ENCODE measurements at places on chromosomes 3 and 15.

GRCh38 chr3:101898752-101899169, 49.4 kb downstream of the NFKBIZ start:
- peak; percentile 74 for DNase-seq

GRCh38 chr3:151011427-151011826, 38.9 kb upstream of the CLRN1 start:
- no peak for DNase-seq

GRCh38 chr15:99932676-99933402, 199.6 kb upstream of the LYSMD4 start:
- no peak for DNase-seq

- no peak for DNase-seq
These were observed 245.4 kb downstream of the ULK4 start for GRCh38 chr3:41716471-41716870.

GRCh38 chr3:194257916-194258668, 93.0 kb downstream of the CPN2 start:
- no peak for DNase-seq

GRCh38 chr3:87101861-87102625, 111.1 kb upstream of the VGLL3 start:
- DNase-seq: no peak

DNA sequence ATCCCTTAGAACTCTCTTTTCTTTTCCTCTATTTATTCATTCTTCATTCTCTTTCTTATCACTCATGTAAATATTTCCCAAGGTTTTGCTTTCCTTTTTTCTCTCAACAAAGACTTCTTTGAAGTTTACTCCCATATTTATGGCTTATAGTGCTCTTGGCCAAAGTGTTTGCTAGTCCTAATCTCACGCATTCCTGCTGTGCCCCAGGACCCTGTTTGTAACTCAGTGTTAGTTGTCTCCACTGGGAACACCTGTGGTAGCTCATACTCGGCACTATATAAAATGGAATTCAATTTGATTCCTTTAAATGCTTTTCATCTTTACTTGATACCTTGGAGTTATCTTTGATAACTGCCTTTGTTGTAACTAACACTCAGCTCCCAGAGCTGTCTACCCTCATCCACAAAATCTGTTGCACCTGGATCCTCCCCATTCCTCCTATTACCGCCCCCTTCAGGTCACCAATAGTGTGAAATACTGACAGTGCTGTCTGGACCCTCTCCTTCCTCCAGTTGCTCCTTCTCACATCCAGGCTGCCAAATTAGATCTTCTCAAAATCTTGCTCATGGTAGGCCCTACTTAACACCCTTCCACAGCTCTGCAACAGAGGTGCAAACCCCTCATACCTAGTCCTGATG, 76.8 kb downstream of the TIGIT start:
- no peak for DNase-seq

- DNase-seq: no peak
These were observed 148.2 kb downstream of the CMSS1 start for GRCh38 chr3:99965681-99966408.

- DNase-seq: no peak
These were observed 328.0 kb upstream of the MANF start for GRCh38 chr3:51057121-51057520.

DNA sequence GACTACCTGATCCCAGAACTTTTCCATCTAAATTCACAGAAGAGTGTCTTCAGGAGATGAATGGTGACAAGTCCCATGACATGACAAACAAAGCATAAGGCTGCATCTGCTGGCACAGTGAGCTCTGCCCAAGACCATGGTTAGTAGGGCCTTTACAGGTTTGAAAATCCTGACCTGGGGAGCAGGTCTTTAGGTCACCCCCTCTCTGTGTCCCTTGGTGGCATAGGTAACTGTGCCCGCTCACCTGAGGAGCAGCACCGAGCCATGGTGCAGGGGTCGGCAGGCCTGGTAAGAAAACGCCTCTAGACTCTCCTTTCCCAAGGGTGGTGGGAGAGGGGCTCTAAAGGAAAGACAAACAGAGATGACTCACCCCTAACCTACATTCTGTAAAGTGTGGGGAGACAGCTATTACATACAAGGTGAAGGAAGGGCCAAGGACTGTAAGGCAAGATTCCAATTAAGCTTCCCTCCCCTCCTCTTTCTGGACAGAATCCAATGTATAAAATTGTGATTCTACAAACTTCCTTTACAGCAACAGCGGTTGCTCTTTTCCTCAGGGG, 74.0 kb downstream of the SATB1 start:
- no peak for DNase-seq

GRCh38 chr15:51856714-51857380, 27.4 kb downstream of the TMOD3 start:
- no peak for DNase-seq

GRCh38 chr3:24773798-24774197, 279.1 kb upstream of the THRB start:
- peak; percentile 10 for DNase-seq

GRCh38 chr15:63362196-63362595, 19.4 kb downstream of the CA12 start:
- DNase-seq: no peak

DNA sequence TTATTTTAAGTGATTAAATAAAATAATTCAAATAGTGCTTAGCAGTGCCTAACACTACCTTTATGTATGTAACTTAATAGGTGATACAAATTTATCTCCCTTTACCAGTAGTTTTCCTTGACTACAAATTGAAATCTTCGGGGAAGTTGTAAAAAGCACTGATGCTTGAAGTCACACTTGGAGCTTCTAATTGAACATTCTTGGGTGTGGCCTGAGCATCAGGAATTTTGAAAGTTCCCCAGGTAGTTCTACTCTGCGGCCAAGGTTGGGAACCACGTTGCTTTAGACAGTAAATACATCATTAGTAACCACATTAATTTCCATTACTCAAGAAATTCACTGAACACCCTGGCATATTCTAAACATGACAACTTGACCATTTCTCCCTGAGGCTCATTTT, 351.4 kb downstream of the CNTN6 start:
- no peak for DNase-seq

DNA sequence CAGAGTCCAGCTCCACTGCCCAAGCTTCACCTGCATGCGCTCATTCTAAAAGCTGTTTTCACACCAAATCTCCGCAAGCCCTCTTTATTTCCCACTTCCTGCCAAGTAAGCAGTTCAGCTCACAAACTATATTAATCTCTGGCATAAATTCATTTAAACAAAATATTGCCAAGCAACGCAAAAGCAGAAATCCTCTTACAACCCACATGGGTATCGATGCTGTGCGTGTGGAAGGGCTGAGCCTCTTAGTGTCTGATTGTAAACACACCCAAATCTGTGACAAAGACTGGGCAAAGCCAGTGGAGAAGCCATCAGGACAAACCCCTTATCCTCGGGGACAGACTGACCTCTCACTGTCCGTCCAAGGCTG, 124.3 kb upstream of the ATP2B2 start:
- no peak for DNase-seq

GRCh38 chr3:101780661-101781060, 1.6 kb downstream of the NXPE3 start:
- DNase-seq: no peak

DNA sequence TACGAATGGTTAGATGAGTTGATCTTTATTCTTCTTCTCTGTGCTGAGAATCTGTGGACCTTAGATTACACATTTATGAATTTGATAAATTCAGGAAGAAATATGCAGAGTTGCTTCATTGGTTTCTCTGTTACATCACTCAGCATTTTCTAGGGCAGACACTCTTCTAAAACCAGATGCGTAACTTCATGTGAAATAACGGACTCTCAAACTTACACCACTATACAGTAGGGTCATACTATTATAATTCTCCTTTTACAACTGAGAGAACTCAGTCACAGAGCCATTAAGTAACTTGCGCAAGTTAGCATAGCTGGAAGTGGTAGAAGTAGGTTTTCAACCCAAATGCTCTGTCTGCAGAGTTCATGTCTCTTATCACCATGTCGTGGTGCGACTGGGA, 5.7 kb downstream of the TMEM207 start:
- no peak for DNase-seq

- no peak for DNase-seq
These were observed 8.7 kb upstream of the PTX3 start for GRCh38 chr3:157427901-157428300.

DNA sequence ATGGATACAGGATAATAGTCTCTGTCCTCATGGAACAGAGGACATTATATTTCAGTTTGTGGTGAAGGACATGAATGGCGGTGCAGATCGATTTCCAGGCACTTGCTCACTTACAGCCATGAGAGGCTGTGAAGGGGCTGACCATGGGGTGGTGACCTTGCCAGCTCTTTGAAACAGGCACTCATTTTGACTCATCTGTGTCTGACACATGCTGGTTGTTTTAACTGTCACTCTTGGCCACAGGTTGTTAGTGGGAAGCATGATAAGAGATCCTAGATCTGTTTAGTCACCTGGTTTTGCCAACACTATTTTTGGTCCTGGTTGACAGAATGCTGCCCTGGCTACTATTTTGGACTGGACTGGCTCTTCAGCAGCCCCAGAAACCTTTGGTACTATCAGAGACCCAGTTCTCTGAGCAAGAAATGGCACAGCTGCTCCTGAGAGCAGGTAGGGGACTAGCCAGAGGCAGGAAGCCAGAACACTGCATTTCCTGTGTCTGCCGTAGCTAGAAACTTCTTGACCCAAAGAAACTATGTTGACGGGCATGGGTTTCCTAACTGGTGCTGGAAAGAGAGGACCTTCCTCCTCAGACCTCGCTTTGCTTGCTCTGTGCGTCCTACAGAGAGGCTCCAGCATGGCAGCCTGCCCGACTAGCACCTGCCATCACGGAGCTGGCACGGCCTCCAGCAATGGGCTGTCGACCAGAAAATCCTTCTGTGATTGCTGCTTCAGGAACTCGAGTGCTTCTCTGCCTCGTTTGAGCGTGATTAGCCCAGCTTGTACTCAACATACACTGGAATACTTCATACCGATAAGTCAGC, 6.3 kb downstream of the PXYLP1 start:
- no peak for DNase-seq

DNA sequence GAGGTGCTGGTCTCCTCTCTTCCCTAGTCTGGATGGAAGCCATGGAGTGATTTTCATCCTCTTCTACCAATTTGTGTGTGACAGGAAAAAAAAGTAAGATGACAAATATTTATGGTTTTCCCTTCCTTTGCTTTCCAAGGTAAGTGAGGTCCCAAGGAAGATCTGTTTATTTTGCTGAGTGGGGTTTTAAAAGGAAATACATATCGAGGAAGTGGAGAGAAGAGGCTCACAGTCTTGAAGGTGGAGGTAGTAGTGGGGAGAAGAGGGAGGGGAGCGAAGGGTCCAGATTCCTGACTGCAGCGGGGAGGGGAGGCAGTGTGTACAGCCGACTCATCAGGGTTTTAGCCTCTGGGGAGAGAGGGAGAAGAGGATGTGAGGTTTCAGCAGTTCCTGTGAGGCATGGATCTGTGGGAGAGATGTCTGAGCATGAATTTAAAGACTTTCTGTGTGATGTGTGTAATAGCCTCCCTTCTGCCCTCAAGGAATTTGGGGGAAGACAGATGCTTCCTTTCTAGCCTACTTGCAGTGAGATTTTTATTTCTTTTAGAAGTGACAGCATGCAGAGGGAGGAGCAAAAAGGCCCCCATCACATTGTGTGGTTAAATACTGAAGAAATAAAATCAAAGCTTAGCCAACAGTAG, 272.4 kb downstream of the THRB start:
- DNase-seq: no peak

DNA sequence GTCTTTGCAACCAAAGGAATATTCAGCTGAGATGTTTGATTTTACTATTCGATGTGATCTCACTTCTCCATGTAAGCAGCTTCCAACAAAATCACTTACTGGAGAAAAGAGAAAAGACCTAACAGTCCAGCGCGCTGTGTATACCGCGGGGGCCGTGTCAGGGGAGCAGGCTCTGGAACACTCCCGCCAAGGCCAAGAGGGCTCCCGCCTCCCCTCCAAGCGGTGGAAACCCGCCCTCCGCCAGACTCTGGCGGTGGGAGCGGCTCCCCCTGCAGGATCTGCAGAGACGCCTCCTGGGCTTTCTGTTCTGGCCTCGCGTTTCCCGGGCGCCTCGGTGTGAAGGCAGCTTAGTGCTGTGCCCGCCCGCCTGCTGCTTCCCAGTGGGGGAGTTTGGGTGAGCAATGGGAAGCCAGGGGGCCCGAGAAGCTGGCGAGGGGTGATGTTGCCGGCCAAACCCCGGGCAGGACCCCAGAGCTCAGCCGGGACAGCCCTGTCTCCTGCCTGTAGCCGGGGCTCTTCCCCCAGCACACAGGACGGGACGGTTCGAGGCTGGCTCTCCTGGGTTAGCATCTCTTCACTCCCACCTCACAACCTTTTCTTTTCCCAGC, 36.3 kb downstream of the CHST14 start:
- no peak for DNase-seq

- DNase-seq: no peak
These were observed 524 bp downstream of the IGF1R start for GRCh38 chr15:98648654-98649471.

GRCh38 chr3:172580680-172581401, 57.6 kb upstream of the TNFSF10 start:
- no peak for DNase-seq

- no peak for DNase-seq
These were observed 215.2 kb downstream of the POLQ start for GRCh38 chr3:121330634-121331033.

- no peak for DNase-seq
These were observed 226.7 kb upstream of the THBS1 start for GRCh38 chr15:39354189-39354588.

GRCh38 chr3:18443665-18444594, 18.8 kb upstream of the SATB1 start:
- no peak for DNase-seq

GRCh38 chr3:111392894-111393398, 149.1 kb upstream of the CD96 start:
- no peak for DNase-seq

- no peak for DNase-seq
These were observed 246.3 kb downstream of the GOLGA6L6 start for GRCh38 chr15:20295238-20295811.

GRCh38 chr3:56404884-56405283, 63.4 kb downstream of the ERC2 start:
- DNase-seq: no peak

GRCh38 chr3:158733656-158734055, 1.4 kb upstream of the RARRES1 start:
- no peak for DNase-seq

- no peak for DNase-seq
These were observed 216.0 kb downstream of the DIPK2A start for GRCh38 chr3:144187531-144188210.

GRCh38 chr3:16809993-16810392, 74.8 kb upstream of the PLCL2 start:
- DNase-seq: no peak

- no peak for DNase-seq
These were observed 2.9 kb downstream of the SCN5A start for GRCh38 chr3:38646630-38647029.

Data from GM12864 (cell line).